ENCODE measurements at places on chromosomes 5 and 9.

DNA sequence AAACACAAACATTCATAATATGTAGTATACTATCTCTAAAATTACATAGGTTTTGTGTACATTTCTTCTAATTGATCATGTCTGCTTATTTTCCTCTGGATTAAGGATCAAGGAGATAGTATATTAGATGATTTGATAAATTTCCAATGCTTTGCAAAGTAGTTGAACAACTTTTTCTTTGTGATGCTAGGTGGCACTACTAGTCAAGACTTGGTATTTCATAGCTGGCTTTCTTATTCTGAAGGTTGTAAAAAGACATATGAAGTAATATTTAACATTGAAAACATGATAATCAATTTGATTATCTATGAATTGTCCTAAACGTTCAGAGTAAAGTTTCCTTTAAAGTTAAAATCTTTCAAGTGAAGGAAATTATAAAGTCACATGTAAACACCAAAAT, 106.1 kb upstream of the FGF10 start:
- DNase-seq = no peak

- DNase-seq = no peak
Measured at GRCh38 chr5:135628771-135629563, 50.2 kb upstream of the CXCL14 start.

DNA sequence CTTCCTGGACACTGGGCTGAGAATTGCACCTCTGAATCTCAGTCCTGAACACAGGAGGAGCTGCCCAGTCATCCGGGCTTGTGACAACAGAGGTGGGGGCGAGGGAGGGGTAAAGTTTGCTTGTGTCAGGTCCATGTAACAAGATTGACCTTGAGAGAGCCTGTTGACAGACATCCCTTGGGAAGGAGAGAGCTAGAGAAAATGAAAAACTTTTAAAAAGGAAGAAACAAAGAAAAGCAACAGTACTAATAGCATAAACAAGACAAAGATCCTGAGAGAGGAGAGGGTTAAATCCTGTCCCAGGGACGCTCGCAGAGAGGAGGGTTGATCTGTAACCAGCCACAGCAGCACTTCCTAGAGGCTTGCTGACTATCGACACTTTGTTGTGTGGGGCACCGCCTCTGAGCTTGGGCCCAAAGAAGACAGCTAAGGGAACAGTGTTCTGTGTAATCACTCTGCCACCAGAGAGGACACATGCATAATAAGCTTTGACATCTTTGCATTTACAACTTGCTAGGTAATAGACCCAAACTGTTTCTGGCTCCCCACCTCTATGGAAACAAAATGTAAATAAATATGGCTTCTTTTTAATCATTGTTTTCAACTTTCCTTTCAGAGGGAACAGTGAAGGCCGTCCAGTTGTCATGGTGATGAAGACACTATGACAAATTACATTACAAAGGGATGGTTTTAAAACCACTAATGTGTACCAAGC, 363.7 kb downstream of the CSNK1G3 start:
- DNase-seq = no peak

DNA sequence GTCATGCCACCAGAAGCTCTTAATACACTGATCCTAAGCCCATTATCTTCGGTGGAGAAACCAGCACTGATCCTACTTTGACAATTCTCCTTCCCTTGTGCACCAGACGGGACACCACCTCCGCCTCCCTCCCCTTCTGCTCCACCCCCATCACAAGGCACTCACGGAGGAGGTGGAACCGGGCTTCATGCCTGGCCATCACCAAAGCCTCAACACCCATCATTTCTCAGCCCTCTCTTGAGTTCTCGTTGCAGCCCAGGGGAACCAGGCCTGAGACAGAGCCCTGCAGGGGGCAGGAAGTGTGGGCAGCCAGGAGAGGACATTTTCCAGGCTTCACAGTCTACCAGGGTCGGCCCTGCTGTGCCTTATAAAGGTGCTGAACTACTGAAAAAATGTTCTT, 160.5 kb downstream of the GOLPH3 start:
- DNase-seq = no peak

GRCh38 chr5:14581106-14581890, at the start of gene OTULINL:
Gene OTULINL, plus strand, starts transcription at chr5:14581792. Its CDS starts 103 bp downstream, at chr5:14581895.
- DNase-seq = peak; percentile 70

- DNase-seq = no peak
Measured at GRCh38 chr5:87650284-87650683, 237.6 kb upstream of the CCNH start.

All from stimulated activated CD4-positive, alpha-beta T cell treated with anti-CD3 and anti-CD28 coated beads, TNF-alpha, amount 100 ng/mL, for 1 hour (primary cell).